ENCODE measurements at places on chromosomes 6 and 20.

DNA sequence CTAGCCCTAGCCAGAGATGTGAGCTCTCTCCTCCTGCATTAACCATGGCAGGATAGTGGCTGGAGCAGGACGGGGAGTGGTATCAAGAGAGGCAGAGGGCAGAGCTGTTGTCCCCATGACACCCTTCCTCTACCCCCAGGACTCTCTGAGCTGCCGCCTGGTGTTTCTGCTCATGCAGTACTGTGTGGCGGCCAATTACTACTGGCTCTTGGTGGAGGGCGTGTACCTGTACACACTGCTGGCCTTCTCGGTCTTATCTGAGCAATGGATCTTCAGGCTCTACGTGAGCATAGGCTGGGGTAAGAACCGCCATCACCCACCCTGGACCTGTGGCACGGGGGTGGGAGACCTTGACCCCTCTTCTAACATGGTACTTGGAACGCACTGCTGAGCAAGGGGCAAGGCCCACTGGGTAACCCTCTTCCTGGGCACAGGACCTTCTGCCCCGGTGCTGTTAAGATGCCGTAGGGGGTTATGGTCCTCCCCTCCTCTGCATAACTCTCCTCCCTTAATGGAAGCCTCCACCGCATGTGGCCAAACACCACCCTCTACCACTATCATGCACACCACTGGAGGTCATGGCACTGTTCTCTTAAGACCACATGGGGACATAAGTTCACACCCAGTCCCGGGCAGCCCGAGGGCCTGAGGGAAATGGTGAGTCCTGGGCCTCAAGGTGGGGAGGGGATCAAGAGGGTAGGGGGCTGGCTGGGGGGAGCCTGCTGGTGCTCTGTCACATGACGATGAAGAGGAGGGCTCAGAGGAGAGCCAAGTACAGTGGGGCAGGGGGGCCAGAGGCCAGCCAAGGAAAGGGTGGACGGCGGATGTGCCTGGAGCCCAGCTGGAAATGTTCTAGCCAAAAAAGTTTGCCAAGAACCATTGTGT, 25.1 kb downstream of the GLP1R start:
- no peak for DNase-seq

GRCh38 chr6:439641-440167, 48.2 kb downstream of the IRF4 start:
- no peak for DNase-seq

DNA sequence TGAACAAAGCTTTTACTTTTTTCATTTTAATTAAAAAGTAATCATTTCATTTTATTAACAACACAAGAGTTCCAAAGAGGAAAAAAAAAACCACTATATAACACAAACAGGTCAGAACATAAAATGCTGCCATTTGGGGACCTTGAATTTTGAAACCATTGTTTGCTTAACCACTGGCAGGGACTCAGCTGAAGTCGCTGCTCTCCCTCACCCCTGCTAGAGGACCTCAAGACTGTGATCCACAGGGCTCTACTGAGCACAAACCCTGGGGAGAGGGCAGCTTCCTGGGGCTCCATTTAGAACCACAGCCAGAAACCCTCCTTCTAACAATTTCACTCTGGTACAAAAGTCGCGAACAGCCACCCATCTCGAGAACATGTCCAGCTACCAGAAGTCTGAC, 28.8 kb downstream of the NCOA5 start:
- no peak for DNase-seq

GRCh38 chr20:24446811-24447210, 22.6 kb upstream of the SYNDIG1 start:
- no peak for DNase-seq

DNA sequence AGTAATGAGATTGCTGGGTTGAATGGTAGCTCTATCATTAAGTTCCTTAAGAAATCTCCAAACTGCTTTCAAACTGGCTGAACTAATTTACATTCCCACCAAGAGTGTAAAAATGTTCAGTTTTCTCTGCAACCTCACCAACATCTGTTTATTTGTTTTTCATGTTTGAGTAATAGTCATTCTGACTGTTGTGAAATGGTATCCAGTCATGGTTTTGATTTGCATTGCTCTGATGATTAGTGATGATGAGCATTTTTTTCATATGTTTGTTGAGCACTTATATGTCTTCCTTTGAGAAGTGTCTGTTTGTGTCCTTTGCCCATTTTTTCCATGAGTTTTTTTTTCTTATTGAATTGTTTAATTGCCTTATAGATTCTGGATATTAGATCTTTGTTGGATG, 24.9 kb downstream of the DEFB125 start:
- no peak for DNase-seq

DNA sequence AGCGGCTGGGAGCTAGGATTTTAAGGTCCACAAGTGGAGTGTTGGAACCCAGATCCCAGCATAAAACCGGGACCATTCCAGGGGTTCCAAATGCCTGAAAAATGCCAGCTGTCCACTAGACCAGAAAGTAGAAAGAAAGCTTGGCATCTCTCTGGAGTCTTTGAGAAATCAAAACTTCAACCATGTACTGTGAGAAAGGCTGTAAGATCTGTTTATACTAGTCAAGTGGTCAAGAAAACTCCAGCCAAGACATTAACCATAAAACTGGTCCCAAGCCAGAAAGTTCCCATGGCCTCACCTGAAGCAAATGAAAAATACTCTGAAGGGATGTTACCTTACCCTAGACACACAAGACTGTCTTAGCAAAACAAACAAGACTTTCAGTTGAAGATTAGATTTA, 112.6 kb downstream of the DCDC2 start:
- no peak for DNase-seq

GRCh38 chr20:49187330-49187850, 744 bp downstream of the STAU1 start:
- peak; percentile 76 for DNase-seq

DNA sequence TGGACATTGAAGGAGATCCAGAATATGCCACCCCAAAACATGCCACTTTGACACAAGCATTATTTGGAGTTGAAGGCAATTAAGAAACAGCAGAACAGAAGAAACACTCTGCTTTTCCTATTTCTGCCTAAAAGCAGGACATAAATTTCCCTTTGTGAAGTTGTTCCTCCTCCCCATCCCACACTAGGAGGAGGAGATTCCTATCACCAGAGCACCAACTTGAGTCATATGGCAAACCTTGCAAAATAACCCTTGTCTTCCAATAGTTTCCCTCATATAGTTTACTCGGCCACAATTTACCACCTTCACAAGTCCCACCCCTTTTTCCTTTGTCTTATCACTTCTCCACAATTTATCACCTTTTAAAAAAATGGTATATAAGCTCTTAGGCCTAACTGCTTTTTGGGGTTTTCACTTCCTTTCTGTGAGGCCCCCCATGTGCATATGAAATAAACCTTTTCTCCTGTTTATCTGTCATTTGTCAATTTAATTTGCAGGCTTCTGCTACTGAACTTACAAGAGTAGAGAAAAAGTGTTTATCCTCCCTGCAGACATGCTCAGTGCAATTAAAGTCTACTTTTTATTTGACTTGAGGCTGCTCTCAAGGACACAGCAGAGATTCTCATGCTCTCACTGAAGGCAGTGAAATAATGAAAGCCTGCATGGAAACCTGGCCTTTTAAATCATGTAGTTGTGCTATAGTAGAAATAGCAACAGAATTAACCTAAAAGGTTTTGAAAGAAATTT, 2.8 kb upstream of the RAB23 start:
- DNase-seq, result no peak

GRCh38 chr6:37103169-37104039, 66.5 kb upstream of the PIM1 start:
- peak; percentile 68 for DNase-seq

DNA sequence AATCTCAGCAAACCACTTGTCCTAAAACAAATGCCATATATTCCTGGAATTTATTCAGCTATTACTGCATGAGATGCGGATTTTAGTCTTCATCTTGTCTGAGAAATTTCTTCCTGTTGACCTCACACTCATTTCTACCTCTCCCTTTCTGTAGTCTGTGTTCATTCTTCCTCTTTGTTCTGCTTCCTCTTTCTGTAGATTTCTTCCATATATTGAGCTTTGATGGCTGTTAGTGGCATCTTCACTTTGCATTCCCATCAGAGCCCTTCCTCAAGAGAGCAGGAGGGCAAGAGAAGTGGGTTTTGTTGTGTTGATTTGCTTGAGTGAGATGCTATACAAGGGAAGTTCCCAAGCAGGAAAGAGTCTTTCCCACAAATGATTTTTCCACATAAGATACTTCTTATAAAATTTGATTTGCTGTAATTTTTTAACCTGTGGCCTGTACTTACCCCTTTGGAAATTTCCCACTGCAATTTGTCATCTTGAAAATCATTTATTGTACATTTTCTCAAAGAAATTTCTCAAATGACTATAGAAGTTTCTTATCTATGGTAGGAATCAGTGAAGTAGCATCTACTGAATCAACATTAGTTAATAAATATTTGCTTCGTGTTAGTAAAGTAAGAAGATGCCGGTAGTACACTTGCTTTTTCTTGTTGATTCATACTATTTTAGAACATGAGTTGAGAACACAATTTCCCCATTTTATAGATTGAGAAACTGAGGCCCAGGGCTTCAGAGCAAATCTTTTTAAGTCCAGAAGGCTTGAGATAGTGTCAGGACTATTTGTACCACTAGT, 43.8 kb downstream of the MAP3K4 start:
- no peak for DNase-seq

DNA sequence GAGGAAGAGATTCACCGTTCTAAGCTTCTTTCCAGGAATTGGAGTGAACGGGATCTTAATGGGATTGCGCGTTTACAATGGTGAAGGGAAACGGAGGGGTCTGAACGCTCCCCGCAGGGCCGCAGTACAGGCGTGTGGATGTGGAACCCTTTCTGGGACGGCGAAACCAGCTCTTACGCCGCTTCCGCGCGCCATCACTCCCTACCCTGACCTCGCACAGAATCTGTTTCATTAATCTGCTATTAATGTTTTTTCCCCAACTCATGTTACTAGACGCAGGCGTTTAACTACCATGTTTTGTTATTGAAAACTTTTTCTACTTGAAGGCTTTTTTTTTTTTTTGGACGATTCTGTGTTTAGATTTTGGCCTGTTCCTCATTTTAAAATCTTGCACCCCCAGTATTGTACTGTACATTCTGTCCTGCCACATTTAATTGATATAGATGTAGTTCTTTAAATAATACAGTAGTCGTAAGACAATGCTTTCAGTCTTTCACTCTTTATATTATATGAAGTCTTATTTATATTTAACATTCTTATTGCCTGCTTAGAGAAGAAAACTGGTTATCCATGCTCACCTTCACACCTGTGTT, 696 bp upstream of the SUPT3H start:
- no peak for DNase-seq

DNA sequence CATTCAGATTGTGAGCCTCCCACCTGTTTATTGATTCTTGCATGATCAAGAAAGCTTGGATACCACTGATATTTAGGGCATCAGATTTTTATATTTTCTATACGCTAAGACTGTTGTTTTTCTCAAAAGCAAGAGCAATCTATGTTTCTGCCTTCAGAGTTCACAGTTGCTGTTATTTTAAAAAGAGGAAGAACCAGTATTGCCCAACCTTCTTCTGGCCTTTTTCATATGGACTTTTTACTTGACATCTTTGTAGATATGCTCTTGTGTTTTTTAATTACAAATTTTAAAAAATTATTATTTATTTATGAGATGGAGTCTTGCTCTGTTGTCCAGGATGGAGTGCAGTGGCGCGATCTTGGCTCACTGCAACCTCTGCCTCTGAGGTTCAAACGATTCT, 28.9 kb downstream of the SLC17A5 start:
- DNase-seq, result no peak

DNA sequence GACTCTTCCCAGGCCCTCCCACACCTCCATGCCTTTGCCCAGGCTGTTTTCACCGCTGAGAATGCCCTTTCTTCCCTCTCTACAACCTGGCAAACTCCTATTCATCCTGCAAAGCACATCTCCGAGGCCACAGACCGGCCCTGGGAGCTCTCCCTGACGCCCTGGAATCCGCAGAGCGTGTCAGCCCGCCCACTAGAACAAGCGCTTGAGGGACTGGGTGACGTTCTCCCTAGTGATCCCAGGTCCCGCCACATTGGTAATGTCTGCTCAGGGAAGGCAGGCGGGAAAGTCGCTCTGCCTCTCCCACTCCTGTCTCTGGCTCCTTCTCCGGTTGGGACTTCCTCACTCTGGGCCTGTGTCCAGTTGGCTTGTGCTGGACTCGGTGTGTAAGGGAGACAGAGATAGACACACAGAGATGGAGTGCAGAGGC, 61.6 kb downstream of the SRC start:
- no peak for DNase-seq

GRCh38 chr6:125842091-125842626, 51.4 kb downstream of the NCOA7 start:
- DNase-seq, result no peak

DNA sequence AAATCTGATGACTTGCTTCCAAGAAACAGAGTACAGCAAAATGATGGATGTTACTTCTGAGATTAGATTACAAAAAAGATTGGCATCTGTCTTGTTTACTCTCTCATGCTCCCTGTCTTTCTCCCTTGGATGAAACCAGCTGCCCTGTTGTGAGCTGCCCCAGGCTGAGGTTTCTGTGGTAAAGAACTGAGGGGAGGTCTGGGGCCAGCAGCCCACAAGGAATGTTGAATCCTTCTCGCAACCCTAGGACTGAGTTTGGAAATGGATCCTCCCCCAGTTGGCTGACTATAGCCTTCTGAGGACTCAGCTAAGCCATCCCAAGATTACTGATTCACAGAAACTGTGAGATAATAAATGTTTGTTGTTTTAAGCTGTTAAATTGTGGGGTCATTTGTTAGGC, 5.6 kb upstream of the HECA start:
- DNase-seq, result peak; percentile 49

DNA sequence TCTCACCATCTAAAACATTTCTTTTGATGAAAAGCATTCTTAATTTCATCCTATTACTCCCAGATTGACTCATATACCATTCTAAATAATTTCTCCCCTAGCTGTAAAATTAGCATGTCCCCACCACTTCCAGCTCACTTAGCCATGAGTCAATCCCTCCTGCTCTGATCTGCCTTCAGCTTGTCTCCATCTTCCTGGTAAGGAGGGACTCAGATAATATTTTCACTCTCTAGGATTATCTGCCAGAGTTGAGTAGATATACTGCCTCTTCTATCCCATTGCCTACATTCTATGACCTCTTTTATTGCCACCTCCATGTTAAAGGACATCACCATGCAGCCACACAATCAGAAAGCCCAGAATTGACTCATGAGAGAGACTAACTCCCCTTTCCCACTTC, 348.8 kb upstream of the POU3F2 start:
- no peak for DNase-seq

GRCh38 chr6:155004017-155004416, 8.9 kb downstream of the TIAM2 start:
- no peak for DNase-seq

GRCh38 chr6:107689190-107689589, 134.9 kb downstream of the SCML4 start:
- no peak for DNase-seq

- DNase-seq, result no peak
Measured at GRCh38 chr6:31908791-31909190, 6.9 kb upstream of the ZBTB12 start.

DNA sequence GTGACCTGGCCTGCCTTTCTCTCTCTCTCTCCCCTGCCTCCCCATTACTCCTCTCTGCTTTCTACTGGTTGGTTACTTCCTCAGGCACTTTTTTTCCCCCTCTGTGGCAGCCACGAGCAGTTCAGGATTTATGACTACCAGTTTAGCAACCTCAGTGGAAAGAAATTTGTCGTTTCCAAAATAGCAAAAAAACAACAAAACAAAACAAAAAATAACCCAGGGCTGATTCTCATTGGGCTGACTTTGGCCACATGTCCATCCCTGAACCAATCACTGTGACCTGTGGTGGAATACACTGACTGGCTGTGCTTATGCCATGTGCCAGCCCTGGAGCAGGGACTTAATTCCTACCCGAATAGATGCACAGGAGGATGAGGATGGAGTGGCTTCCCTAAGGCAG, 137.4 kb downstream of the TFAP2C start:
- no peak for DNase-seq

- DNase-seq, result no peak
Measured at GRCh38 chr6:76220805-76221204, 148.3 kb upstream of the IMPG1 start.
